ENCODE measurements at places on chromosomes 6 and 20.

DNA sequence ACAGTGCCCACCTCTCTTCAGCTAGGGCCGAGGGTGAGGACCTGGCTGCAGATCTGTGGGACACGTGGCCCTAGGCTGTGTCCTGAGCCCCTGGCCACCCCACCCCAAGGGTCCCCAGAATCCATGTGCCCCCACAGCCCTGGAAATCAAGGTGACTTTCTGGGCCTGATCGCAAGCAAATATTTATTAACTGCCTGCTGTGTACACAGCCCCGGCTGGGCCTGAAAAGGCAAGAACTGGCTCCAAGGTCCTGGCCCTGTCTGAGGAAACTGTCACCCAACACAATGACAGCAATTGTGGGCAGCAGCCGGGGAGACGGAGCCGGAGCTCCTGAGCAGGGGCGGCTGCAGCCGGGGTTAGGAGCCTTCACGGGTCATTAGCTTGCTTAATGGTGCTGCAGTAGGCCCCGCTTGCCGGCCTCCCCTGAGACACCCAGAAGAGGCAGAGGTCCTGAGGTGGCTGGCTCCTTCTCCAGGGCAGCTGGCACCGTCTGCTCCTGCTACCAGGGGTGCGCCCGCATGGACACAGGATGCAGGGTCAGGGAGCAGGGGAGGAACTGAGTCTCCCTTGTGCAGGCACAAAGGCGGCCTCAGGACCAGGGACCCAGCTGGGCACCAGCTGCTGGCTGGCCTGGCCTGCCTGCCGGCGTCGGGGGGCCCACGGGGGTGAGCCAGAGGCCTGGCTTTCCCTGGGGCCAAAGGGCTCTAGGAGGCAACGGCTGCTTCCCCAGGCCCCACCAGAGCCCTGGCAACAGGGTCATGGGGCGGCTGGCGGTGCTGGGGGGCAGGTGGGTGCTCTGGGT, 24.1 kb downstream of the NPEPL1 start:
- DNase-seq = no peak

GRCh38 chr6:89023591-89024441, 56.7 kb upstream of the PNRC1 start:
- DNase-seq = no peak

DNA sequence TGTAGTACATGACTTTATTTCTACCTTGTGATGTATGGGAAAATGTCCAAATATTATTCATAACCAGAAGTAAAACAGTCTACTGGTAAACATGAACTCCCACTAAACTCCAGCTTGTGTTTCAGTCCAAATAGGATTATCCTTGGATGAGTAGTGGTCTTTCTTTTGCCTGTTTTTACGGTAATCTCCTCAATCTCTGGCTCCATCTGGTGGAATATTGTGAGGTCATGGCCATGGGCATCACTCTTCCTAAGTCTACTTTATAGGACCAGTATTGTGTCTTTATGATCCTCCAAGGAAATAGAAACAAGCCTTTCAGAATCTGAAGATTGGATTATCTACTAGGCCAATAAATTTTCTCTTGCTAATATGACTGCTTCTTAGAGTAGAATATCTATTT, 505.0 kb downstream of the BMP2 start:
- no peak for DNase-seq

DNA sequence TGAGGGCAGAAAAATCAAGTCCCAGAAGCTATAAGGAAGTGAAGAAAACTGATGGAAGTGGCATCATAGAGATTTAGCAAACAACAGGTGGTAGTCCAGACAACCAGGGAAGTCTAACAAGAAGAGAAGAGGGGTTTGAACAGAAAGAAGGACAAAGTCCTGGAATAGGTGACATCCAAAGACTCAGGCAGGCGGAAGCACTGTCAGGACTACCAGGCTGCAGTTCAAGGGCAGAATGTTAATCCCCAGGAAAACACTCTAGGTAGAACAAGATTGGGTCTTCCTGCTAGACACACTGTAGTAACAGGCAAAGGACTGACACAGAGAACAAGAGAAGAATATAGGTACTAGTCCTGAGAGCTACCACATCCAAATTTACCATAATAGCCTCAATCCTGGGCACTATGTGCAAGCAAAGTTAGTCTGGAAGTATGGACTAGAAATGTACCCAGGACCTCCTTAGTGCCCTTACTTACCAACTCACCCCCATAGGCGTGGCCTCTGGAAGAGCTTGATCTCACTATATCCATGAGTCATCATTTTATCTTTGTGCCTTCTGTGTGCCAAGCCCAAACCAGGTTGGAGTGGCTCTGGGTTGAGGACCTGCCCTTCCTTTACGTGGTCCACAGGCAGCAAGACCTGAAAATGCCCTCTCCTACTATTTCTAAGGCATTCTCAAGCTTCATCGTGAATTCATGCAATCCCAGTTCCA, 2.2 kb upstream of the EPB41L2 start:
- no peak for DNase-seq

GRCh38 chr6:128531696-128532095, 11.3 kb upstream of the PTPRK start:
- DNase-seq = no peak

DNA sequence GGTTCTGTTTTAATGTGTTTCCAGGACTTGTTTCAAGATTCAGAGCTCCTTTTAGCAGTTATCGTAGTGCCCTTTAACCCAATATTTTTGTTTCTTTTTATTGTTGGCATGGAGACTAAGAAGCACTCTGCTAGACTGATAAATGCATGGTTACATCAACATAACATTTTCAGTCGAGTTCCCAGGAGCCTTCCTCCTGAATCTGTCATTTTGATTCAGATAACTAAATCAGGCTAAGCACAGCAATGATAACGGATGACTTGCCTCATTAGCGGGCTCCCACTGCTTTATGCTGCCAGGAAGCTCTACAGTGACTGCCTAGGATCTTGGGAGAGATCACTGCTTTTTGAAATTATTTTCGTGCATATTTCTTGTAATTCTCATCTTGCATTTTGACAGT, 772.8 kb upstream of the GJE1 start:
- no peak for DNase-seq

DNA sequence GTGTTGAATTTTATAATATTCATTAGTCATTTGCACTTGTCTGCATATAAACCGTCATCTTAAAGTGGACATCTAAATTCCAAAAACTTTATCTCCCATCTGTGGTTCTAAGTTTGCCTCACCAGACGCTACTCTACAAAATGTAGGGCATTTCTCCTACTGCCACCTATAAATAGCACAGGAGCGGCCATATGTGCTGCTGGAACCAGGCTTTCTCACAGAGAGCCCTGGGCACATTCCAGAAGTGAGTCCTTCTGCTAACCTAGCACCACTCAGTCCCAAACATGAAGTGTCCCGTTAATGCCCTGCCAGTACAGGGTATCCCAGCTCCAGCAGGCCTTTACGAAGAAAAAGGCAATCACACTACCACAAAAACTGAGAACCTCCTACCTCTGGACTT, 153.7 kb downstream of the TMEM242 start:
- DNase-seq = no peak

- no peak for DNase-seq
Observed at GRCh38 chr20:46060301-46060881, 29.4 kb downstream of the NCOA5 start.

GRCh38 chr6:39794231-39794630, 2.1 kb downstream of the DAAM2 start:
- DNase-seq = no peak

- DNase-seq = no peak
Observed at GRCh38 chr20:15241681-15242080, 904.3 kb upstream of the FLRT3 start.

DNA sequence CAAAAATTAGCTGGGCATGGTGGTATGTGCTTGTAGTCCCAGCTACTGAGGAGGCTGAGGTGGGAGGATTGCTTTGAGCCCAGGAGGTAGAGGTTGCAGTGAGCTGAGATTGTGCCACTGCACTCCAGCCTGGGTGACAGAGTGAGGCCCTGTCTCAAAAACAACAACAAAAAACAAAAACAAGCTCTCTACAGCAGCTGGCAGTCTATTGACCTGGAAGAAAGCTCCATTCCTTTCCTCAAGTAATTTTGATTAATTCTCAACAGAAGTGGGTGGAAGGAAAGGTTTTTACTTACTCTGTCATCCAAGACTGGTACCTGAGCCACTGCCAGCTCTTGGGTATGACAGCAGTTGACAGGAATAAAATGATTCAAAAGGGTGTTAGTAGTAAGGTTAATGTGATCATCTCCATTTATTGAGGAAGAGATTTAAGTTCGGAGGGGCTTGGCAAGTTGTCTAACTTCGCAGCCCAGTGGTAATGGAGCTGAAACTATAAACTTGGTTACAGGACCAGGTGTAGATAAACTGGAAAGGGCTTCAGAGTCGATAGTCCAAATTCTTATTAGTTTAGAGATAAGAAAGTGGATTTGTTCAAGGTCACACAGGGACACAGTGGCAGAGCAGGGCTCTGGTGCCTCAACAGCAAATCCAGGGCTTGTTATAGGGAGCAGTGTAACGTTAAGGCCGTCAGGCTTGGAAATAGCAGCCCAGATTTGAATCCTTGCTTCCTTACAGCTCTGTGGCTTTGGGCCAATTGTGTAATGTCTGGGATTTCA, 14.8 kb downstream of the SRSF3 start:
- no peak for DNase-seq

GRCh38 chr6:166957087-166957804, 896 bp upstream of the RNASET2 start:
- DNase-seq = peak; percentile 50

DNA sequence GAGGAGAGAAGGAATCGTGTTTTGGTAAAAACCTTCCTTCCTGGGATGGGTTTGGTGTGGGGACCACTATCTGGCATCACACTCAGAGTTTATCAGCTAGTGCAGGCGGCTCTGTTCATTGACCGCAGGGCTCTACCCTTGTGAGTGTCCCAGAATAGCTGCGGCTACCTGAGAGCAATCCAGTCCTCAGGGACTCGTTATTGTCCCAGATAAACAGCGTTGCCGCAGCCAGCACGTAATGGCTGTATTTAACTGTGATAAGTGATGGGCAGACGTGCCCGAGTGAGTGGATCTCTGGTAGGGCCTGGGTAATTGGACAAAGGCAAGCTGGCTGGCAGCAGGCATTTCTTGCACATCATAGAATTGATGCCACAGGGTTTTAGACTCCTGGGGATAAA, 163.3 kb downstream of the SOBP start:
- no peak for DNase-seq

DNA sequence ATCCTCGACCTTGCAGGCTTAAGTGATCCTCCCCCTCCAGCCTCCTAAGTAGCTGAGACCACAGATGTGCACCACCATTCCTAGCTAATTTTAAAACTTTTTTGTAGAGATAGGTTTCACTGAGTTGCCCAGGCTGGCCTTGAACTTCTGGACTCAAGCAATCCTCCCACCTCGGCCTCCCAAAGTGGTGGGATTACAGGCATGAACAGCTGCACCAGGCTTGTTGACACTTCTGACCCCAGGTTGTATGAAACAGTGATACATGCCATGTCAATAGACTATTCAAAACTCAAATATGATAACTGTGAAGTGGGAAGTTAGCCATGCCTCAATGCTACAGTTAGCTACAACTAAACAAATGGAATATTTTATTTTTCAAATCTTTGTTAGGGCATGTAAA, 20.1 kb upstream of the SHLD1 start:
- no peak for DNase-seq

DNA sequence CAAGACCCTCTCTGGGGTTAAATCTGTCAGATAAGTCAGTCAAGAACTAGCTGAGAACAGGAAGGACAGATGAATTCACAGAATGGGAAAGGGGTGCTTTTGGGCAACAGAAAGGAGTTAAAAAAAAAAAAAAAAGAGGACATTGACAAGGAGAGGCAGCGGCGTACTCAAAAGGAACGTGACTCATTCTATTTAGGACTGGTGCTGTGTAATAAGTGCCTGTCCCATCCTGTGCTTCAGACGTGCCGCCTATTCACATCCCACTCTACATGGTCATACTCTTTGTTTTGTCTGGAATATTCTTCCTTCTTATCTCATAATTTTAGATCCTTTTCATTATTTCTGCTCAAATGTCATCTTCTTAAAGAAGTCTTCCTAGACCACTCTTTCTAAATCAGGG, 101.1 kb upstream of the EMILIN3 start:
- DNase-seq = no peak

GRCh38 chr20:62752671-62753501, 43.4 kb upstream of the MRGBP start:
- no peak for DNase-seq

GRCh38 chr20:34983995-34984735, 28.5 kb downstream of the MYH7B start:
- DNase-seq = no peak

- no peak for DNase-seq
Observed at GRCh38 chr6:62819640-62820039, 391.6 kb upstream of the FKBP1C start.

DNA sequence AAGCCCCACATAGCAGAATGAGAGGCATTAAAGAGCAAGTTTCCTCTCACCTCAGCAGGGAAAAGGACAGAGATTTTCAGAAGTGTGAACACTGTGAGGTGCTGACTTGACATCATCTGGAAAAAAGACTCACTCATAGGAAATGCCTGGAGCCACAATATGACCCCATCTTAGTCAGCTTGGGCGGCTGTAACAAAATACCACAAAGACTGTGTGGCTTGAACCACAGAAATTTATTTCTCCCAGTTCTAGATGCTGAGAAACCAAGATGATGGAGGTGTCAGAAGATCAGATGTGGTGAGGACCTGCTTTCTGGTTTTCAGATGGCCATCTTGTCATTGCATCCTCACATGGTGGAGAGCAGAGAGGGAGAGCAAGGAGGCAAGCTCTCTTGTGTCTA, 253.1 kb downstream of the ADGB start:
- DNase-seq = no peak

DNA sequence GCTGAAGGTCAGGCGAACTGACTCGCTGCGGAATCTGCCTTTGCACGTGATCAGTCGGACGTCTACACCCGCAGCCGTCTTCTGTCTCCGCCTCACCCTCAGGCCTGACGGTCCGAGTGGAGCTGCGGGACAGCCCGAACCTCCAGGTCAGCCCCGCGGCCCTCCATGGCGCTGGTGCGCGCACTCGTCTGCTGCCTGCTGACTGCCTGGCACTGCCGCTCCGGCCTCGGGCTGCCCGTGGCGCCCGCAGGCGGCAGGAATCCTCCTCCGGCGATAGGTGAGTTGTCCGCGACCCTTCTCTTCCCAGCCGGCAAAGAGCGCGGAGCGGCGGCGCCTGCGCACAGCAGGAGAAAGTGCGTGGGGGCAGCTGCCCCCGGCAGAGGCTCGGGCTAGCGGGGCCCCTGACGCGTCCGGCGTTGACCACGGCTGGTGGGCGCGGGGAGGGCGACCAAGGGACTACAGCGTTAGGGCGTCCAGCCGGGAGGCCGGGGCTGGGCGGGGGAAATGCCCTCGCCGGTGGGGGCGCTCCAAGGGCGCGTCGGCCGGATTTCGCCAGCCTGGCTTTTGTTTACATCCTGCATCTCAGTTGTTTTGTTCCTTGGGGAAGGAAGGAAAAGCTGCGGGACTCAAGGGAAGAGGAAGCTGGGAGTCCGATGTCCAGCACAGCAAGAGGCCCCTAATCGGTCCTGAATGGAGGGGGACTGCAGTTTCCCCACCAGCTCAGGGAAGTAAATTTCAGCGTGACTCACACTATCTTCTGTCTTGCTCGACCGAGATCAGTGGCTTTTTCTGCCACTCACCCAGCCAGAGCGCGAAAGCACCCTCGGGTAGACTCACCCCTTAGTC, at the start of gene SMPDL3A:
SMPDL3A (plus strand) TSS at position 77 of the 846 bp plus-strand sequence; CDS start at position 166, 89 bp downstream.
- no peak for DNase-seq

GRCh38 chr6:52984247-52984646, 10.8 kb downstream of the GSTA4 start:
- DNase-seq = no peak

GRCh38 chr6:35727231-35727934, 9.4 kb upstream of the ARMC12 start:
- no peak for DNase-seq

GRCh38 chr20:58024241-58024721, 204.2 kb downstream of the ANKRD60 start:
- no peak for DNase-seq

Data from activated CD8-positive, alpha-beta memory T cell treated with anti-CD3 and anti-CD28 coated beads, Interleukin-2, amount 50 U/mL, for 4 hours (primary cell).